ENCODE measurements at places on chromosomes 7 and 10. TPM values are rescaled to one million over a fixed set of nuclear protein-coding genes. Genes with fewer than 3 reads are reported as not detected.

DNA sequence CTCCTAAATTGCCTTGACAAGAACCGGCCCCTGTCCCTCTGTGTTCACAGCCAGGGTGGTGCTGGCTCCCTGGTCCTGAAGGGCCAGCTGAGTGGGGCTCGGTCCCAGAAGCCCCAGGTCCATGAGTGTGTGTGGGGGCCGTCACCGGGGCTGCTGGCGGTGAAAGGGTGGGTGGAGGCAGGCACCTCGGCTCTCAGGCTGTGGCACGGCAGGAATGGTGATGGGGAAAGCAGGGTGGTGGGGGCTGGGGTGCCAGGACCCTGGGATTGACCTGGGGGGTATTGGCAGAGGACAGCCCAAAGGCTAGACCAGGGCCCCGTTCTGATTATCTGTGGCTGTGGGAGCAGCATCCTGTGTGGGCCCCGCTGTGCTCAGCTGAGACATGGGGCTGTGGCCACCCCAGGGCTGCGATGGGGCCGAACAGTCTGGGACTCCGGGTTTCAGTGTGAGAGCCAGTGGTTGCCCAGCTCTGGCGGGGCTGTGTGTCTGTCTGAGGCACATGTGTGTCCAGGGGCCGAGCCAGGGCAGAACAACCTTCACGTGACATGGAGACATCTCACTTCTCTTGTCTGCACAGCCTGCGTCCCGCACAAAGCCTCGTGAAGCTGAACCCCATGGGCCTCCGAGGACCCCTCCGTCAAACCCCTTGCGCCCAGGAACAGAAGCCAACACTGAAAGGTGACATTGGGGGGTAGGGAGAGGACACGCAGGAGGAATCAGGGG is 144.2 kb downstream of the ELFN1 start:
- no peak for DNase-seq

DNA sequence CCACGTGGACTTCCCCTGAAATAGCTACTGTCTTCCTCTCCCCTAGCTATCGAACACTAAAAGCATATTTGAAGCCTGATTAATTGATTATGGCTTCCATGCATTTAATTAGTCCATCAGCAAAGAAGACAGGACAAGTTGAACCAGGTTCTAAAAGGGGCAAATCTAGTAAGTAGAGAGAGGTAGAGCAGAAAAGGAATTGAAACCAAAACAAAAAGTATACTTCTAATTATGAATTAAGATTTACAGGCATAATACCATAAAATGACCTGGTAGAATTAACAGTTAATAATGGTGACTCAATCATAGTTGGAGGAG is 393 bp upstream of the DNAJC1 start:
- no peak for DNase-seq

- DNase-seq, result no peak
Observed at GRCh38 chr10:60099998-60100747, 193.8 kb upstream of the CCDC6 start.

DNA sequence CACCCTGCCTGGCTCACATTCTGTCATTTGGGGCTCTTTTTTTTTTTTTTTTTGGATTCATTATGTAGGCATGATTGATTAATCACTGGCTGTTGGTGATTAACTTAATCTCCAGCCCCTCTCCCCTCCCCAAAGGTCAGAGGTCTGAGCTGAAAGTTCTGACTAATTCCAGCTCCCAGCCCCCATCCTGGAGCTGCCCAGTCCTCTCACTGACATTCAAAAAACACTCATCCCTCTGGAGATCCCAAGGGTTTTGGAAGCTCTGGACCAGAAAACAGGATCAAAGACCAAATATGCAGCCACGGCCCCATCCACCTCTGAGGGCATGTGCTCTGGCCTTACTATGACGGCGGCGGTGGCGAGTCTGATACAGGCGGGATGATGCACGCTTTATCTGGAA is 53.8 kb downstream of the RBM17 start:
- DNase-seq, result no peak

- no peak for DNase-seq
Observed at GRCh38 chr10:107071301-107071700, 93.2 kb downstream of the SORCS1 start.

- no peak for DNase-seq
Observed at GRCh38 chr10:96276831-96277230, 5.5 kb upstream of the BLNK start.

DNA sequence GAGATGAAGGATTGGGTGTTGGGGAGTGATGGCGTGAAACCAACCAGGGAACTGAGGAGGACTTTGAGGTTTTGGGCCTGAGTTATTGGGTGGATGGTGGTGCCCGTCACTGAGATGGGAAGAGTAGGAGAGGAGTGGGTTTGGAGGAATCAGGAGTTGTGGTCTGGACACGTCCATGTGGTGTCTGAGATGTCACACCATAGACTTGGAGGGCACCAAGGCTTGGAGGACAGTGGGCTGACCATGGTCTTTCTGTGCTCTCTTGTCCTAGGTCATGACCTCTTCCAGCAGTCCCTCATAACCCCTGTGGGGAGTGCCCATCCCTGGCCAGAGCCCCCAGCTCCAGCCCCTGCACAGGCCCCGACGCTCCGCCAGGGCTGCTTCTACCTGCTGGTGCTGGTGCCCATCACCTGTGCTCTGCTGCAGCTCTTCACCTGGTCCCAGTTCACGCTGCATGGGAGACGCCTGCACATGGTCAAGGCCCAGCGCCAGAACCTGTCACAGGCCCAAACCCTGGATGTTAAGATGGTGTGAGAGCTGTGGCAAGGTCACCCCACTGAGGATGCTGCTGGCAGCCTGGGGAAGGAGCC is 24.2 kb upstream of the C10orf95 start:
- DNase-seq, result no peak

DNA sequence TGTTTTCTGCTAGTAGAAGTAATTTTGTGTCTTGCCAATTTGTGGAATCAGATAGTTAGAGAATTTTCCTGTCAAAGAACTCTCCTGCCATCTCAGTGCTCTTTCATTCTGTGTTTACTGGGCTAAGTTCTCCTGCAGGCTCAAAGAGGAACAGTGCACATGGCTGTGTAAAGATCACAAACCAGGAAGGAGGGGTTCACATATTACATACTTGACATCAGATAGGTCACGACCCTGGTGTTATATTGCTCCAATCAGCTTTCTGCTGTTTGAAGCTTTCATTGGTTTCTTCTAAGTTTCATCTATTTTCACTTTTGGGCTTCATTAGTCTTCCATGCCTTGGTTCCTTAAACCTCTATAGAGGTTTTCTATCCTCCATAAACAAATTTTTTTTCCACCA is 13.5 kb upstream of the ELMO1 start:
- no peak for DNase-seq

GRCh38 chr10:44161184-44161583 is 223.7 kb downstream of the CXCL12 start:
- DNase-seq, result no peak

DNA sequence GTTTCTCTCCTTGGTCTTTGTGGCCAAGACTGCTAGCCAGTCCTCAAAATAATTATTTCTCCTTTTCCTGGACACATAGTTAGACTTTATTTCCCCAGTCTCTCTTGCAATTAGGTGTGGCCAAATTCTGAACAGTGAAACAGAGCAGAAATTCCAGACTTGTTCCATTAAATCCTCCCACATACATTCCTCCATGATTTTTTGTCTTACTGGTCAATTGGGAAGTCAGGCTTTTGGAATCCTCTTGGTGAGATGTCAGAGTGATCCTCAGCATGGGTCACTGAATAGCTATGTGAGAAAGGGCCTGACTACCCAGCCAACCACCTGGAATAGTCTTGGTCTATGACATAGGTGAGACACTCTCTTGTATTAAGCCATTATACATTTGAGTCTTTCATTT is 164.2 kb downstream of the DGKI start:
- DNase-seq, result no peak

- no peak for DNase-seq
Observed at GRCh38 chr7:110522061-110522760, 568.7 kb upstream of the LRRN3 start.

DNA sequence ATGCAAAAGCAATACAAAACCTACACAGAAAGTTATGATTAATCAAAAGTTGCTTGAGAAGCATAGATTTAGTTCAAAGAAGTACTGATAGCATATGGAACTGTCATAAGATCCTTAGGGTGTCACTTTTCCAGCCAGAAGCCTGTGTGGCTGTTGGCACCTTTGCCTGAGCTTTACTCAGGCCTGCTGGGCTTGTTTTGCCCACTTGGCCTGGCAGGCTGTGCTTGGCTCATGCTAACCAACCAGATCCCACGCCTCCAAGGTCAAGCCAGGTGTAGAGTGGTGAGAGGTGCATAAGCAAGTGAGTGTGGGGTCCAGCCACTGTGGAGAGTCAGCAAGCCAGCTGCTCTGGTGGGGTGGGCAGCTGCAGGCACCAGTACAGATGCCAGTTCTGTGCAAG is 12.0 kb upstream of the LIPA start:
- no peak for DNase-seq

Gene CHST12
- 13.4 TPM for total RNA-seq
